ENCODE measurements at places on chromosomes 13 and 19.

- peak; percentile 8 for DNase-seq
Measured at GRCh38 chr13:108086678-108087077, 128.7 kb downstream of the LIG4 start.

DNA sequence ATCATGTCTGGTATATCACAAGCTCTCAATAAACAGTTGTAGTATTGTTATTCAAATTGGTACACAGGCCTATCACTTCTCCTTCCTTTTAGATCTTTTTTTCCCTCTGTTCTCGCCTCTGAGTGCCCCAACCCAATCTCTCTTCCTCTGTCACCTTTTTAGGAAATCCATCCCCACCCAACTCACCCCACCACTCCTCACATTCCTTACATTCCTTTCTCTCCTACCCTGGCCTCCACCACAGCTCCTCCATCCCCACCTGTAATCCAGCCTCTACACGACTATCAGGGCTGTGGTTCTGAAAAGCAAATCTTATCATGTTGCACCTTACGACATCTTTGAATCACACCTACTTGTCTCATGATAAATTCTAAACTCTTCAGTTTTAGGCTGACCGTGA is 545.4 kb upstream of the GPC6 start:
- DNase-seq, result no peak

DNA sequence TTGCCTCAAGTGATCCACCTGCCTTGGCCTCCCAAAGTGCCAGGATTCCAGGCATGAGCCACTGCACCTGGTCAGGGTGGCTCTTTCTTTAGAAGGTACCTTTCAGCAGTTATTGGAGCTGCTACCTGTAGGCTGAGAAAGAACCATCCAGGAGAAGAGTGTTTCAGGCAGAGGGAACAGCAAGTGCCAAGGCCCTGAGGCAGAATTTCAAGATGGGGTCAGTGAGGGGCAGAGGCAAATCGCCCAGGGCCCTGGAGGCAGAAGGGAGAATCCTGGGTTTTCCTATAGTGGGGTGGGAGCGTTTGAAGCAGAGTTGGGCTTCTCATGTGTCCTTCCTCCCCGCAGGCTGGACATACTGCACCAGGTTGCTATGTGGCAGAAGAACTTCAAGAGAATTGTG is 2.2 kb downstream of the MRPL4 start:
- no peak for DNase-seq

GRCh38 chr19:30564551-30565011 is 192.4 kb downstream of the ZNF536 start:
- DNase-seq, result no peak

DNA sequence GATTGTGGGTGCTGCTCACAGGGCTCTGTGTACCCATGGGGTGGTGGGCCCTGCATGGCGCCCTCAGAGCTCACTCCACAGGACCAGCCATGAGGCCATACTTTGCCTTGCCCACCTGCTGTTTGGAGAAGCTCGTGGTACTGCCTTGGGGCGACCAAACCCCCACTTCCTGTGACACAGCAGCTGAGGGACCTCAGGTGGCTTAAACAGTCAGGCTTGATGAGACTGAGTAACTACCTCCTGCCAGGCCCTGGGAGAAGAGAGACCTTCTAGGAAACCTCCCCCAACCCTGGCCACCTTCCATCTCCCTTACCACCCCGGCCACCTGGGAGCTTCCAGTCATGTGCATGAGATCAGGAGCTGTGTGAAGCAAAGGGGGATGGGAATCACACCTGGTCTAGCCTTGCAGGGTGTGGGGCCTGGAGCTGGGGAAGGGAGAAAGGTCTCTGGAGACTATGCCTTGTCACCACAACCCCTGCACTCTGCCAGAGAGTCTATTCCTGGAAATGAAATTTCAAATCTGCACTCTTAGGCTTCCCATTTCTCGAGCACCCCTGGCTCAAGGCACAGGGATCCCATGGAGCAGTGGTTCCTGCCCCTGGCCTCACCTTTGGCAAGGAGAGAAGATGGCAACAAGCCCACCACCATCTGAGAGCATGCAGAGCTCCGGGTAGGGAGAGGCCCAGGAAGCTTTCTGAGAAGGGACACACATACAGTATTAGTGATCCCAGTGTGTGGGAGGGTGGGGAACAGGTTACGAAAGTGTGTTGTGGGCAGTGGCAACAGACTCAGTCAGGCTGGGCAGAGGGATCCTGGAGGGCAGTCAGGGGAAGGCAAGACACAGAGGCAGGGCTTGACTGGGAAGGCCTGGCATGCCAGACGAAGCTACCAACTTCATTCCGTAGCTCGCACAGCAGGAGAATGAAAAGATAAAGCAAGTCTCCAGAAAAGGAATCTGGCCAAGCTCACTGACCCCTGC is 125.0 kb downstream of the URI1 start:
- DNase-seq, result no peak

DNA sequence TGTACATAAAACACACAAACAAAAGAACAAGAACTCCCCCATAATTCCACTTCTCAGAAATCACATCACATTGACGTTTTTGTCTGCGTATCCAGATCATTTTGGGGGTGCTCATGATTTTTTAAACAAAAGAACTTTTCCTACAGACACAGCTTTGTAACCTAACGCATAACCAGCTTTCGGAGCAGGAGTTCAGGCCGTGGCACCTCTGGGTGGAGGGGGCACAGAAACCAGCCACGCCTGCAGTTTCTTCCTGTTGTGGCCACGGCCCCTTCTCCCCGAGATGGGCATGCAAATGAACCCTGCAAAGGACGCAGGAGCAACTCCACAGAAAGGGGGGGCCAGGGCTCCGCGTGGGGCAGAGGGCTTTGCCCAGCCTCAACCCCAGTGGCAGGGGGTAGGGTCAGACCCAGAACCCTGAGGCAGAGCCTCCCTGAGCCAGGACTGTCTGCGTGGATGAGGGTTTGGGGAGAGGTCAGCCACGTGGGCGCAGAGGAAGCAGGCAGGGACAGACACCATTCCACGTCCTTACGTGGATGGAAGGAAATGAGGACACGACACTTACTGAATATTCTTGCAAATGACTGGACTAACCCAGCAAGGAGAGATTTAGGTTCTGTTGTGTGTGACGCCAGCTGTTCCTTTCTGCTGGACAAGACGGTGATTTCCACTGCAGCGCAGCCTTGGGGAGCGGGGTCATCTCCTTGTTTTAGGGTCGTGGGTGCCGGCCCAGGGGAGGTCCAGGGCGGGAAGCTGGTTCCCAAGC is 64.4 kb downstream of the RASA3 start:
- no peak for DNase-seq

- no peak for DNase-seq
Measured at GRCh38 chr13:27972478-27972820, 3.3 kb upstream of the CDX2 start.

- no peak for DNase-seq
Measured at GRCh38 chr19:38917516-38917915, 5.5 kb upstream of the CCER2 start.

DNA sequence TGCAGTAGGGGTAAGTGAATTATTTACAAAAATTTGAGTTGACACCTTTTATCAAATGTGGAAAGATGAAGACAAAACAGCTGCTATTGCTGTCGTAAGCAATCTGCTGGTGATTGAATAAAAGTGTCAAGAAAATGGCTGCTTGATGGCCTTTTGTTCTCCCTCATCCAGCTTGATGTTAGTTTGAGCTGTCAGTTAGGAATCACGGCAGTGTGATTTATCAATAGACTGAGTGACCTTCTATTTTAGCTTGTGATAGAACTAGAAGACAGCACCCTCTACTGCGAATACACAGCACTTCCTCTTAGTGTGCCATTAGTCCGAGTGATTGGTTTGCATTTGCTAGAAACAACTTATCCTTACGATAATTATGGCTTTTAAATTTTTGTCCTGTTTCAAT is 76.3 kb downstream of the MZT1 start:
- peak; percentile 11 for DNase-seq

DNA sequence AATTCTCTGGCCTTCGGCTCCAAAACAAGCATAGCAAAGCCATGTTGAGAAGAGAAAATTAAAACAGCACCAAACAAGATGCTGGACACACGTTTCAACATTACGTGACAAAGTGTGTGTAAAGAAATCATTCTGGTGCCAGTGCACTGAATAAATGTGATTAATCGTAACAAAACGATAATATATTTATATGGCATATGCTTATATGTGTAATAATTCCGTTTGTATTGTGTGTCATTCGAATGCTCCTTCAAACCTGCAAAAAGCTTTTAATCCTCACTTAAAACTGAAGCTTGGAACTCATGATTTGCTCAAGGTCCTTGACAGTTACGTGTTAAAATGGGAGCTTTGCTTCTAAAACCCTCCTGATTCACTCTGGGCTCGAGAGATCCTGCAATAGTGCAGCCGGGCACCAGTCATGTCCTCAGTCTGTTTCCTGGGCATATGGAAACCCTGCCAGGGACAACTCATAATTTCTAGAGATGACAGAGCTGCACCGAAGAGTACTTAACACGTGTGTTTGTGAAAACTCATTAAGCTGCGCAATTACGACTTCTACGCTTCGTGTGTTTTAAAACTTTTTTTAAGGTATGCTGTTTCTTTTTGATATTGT is 731 bp upstream of the AKAP8L start:
- DNase-seq, result no peak

DNA sequence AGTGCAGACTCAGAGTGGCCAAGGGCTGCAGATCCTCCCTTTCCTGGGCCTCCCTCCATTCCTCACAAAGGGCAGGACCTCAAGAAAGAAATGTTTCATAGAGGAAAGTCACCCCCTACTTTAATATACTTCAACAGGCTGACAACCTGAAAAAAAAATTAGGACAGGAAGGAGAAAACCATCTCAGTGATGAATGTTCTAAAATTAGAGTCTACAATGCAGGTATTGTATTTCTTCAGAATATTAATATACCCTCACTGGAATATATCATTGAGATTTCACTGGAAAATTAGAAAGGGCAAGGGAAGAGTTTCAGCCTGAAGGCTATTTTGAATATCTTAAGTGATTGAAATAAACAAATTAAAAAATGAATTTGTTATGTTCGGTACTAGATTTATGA is 176.9 kb downstream of the DNAJC15 start:
- no peak for DNase-seq

DNA sequence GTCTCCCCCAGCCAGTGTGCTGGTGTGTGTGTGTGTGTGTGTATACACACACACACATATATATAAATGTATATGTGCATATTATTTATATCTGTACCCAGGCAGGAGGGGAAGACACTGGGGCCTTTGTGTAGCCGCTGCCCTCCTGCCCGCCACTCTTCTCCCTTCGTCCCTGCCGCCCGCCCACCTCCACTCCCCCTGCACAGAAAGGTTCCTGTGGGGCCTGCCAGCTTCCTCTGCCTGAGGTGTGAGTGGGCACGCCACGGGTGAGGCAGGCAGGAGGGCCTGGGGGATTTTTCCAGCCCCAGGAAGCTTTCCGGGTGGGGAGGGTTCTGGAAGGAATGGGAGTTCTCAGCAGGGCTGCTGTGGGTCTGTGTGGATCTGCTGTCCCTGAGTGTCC is 6.9 kb downstream of the IRF2BP1 start:
- no peak for DNase-seq

- DNase-seq, result peak; percentile 58
Measured at GRCh38 chr19:48975947-48976847, 11.1 kb downstream of the FTL start.

DNA sequence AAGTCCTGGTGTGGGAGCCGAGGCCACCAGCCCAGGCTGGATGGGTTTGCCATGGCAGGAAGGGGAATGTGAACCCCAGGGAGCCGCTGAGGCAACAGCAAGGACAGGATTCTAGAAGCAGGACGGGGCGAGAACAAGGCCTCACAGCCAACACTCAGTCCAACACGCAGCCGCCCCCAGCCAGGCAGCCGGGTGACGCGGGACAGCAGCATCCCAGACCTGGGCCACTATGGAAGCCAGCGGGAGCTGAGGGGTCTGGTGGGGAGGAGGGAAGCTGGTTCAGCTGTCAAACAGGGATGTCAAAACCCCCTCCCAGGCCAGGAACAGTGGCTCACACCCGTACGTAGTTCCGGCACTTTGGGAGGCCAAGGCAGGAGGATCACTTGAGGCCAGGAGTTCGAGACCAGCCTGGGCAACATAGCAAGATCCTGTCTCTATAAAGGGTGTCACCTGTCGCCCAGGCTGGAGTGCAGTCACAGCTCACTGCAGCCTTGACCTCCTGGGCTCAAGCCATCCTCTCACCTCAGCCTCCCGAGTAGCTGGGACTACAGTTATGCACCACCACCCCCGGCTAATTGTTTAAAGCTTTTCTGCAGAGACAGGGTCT is 6.8 kb downstream of the MEX3D start:
- DNase-seq, result no peak

GRCh38 chr13:94154367-94154766 is 325.1 kb downstream of the DCT start:
- DNase-seq, result no peak

GRCh38 chr13:45119469-45119990 is 780 bp upstream of the GTF2F2 start:
- DNase-seq, result peak; percentile 68

DNA sequence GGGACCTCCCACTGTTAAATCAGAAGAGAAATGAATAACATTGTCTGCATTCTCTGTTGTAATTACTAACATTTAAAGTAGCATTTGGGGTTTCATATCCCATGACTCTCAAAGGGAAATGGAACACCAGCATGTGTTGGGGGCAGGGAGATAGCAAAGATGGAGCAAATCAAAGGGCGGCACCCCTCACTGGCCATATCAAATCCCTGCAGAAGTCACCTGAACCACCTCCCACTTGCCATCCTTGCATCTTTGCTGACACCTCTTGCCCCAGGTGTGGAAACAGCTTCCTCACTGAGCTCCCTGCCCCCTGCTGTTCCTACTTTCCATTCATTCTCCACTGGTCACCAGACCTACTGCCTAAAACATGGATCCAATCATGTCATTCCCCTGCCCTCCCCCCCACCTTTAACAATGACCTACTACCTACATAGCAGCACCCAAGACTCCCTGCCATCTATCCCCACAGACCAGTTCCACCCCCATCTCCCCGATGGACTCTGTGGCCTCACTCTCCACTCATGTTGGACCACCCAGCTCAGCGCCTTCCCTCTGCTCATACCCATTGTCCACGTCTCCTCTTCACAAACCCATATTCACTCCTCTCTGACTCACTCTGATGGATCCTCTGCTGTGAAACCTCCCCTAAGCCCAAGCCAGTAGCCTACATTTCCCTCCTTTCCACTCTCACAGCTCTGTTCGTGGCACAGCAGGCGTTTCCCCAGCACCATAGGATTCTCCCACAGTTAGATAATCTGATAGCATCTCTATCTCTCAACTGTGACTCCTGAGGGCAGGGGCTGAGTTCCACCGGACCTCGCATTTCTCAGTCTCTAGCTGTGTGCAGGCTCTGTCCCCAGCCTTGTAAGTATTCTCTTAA is 55.9 kb downstream of the DLEU7 start:
- DNase-seq, result no peak

GRCh38 chr13:80339912-80340650 is 845 bp downstream of the SPRY2 start:
- DNase-seq, result no peak

- DNase-seq, result no peak
Measured at GRCh38 chr13:94270556-94270955, 208.9 kb downstream of the DCT start.

- no peak for DNase-seq
Measured at GRCh38 chr19:36152352-36153091, at the start of gene COX7A1. TSS of gene COX7A1 (minus strand) at chr19:36152447. CDS start at chr19:36152407, 40 bp downstream.

- DNase-seq, result no peak
Measured at GRCh38 chr13:65054277-65054676, 2175.9 kb downstream of the PCDH9 start.

- no peak for DNase-seq
Measured at GRCh38 chr19:50666346-50667176, 17.3 kb downstream of the C19orf81 start.

- DNase-seq, result no peak
Measured at GRCh38 chr19:19274146-19274545, 1.0 kb upstream of the TM6SF2 start.
